ENCODE measurements at places on chromosomes 2 and 18.

GRCh38 chr18:49839012-49839411 lies 25.7 kb upstream of the ACAA2 start:
- no peak for DNase-seq

DNA sequence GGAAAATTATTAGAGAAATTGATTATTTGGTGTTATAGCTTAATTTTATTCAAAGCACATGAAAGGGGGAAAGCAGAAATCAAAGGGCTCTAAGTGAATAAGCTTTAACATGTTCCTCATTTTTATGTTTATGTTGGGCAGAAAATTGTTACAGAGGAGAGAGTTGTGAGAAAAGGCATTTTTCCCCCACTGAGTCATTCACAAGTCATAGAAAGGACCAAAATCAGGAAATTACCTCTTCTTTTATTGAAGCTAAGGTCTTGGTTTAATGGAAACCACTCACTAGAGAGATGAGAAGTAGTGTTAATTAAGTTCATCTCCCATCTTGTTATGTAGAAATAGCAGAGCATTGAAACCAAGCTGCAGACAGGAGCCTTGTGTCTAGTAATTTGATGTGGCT lies 175.3 kb upstream of the THUMPD2 start:
- no peak for DNase-seq

GRCh38 chr2:114488841-114489530 lies 46.5 kb downstream of the DPP10 start:
- no peak for DNase-seq

- no peak for DNase-seq
Observed at GRCh38 chr2:164839914-164840457, 1.6 kb downstream of the COBLL1 start.

GRCh38 chr2:7348761-7349160 lies 431.5 kb downstream of the RNF144A start:
- DNase-seq: no peak

DNA sequence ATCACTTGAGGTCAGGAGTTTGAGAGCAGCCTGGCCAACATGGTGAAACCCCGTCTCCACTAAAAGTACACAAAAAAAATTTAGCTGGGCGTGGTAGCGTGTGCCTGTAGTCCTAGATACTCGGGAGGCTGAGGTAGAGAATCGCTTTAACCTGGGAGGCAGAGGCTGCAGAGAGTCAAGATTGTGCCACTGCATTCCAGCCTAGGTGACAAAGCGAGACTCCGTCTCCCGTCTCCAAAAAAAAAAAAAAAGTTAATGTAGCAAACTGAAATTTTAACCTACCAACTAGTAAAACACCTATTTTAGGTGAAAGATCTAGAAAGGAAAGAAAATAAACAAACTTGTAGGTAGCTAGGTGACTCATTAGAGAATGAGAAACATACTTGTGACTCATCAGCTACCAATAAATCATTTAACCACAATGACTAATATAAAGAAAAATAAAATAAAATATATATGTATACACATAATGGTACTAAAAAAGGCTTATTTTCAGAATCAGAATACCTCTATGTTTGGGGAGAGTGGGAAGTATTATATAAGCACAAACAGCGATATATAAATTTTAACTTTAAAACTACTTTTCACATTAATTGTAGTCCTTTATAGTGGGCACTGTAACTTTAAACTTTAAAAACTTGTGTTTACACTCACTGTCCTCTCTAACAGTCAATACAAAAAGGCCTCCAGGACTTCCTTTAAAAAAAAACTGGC lies 36.6 kb downstream of the DARS1 start:
- no peak for DNase-seq
